ENCODE measurements at places on chromosomes 5 and 9. TPM values are rescaled to one million over a fixed set of nuclear protein-coding genes. Genes with fewer than 3 reads are reported as not detected.

The GABRA6 gene
- not detected for total RNA-seq

The CXCL14 gene
- 0.12 TPM for total RNA-seq

The ZNF658 gene
- total RNA-seq = 2.4 TPM

The SPATA31A3 gene
- not detected for total RNA-seq

The SARDH gene
- total RNA-seq = not detected

The SHB gene
- 58.5 TPM for total RNA-seq

The ATP10B gene
- not detected for total RNA-seq

The CTSV gene
- 12.4 TPM for total RNA-seq

The GRM6 gene
- total RNA-seq = not detected

The IFNB1 gene
- total RNA-seq = not detected

The GNPDA1 gene
- 70.8 TPM for total RNA-seq

The KCNMB1 gene
- not detected for total RNA-seq

The PCDHB15 gene
- total RNA-seq = 0.06 TPM

The OBP2B gene
- not detected for total RNA-seq

The NEUROG1 gene
- not detected for total RNA-seq

The FCN1 gene
- total RNA-seq = not detected

The MZB1 gene
- not detected for total RNA-seq

The SMIM33 gene
- not detected for total RNA-seq

The MEIKIN gene
- not detected for total RNA-seq

The SHROOM1 gene
- total RNA-seq = 9.3 TPM
